ENCODE measurements at places on chromosomes 7 and 10.

GRCh38 chr10:97714401-97715258, 1.1 kb downstream of the MARVELD1 start:
- peak; percentile 59 for DNase-seq

GRCh38 chr10:7853226-7853842, 35.0 kb downstream of the TAF3 start:
- DNase-seq = no peak

GRCh38 chr7:83697804-83698530, 49.0 kb upstream of the SEMA3E start:
- no peak for DNase-seq

DNA sequence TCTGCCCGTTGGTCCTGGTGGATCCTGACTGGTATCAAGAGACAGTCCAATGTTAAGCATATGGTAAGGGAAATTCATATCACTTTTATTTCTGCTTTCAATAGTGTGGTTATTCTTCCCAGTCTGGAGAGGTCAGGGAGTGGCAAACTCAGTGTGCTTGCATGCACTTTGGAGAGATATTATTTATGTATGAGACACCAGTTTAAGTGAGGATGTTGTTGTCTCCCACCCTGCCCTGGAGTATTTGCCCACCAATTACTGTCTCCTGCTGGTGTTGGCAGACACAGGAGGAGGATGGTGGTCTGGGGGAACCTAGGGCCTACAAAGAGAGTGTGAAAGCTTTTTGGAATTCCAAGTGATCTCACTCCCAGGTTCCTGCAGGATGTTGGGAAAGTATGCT, 59.7 kb downstream of the OR13A1 start:
- no peak for DNase-seq

- DNase-seq = no peak
These were observed 49.8 kb downstream of the FHIP2A start for GRCh38 chr10:114871379-114871778.
